Activated CD4-positive, alpha-beta T cell treated with anti-CD3 and anti-CD28 coated beads, Interleukin-2, amount 10 ng/mL, durations not matched to agents 7 days and 5 days (primary cell): ENCODE measurements at places on chromosomes 3 and 15. TPM values are rescaled to one million over a fixed set of nuclear protein-coding genes. Genes with fewer than 3 reads are reported as not detected.

GRCh38 chr15:73631915-73632669 lies 1.1 kb downstream of the NPTN start:
- H3K27me3 ChIP-seq = peaks cover 19% of the 10 kb centered on the region
- H3K4me3 ChIP-seq = peak overlapping the region; percentile 86
- peaks cover 46% of the 10 kb centered on the region for H3K4me1 ChIP-seq

DNA sequence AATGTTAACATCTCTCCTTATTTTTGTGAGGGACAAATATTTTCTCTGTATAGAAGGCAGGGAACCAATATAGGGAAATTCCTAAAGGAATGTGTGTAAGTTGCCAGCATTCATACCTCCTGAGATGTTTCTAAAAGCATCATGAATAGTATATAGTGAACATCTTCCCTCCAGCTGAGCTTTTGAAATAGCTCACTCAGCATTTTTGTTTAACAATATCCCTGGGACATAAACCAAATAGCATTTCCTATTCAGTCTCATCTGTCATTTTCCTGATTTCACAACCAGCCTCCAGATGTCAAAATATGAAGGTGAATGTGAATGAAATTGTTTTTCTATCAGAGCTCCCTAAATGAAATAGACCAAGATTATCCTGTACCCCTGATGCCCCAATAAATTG lies 137.2 kb downstream of the PPM1L start:
- H3K27me3 ChIP-seq = no peaks in the 10 kb centered on the region
- H3K36me3 ChIP-seq = no peaks in the 10 kb centered on the region
- H3K27ac ChIP-seq = no peak overlapping the region
- H3K4me1 ChIP-seq = no peaks in the 10 kb centered on the region
- DNase-seq = no peak

- no peak for DNase-seq
- no peaks in the 10 kb centered on the region for H3K36me3 ChIP-seq
- H3K27ac ChIP-seq = no peak overlapping the region
- no peak overlapping the region for H3K4me3 ChIP-seq
- no peaks in the 10 kb centered on the region for H3K27me3 ChIP-seq
- H3K4me1 ChIP-seq = no peaks in the 10 kb centered on the region
Measured at GRCh38 chr3:178233371-178234071, 302.7 kb upstream of the KCNMB2 start.

GRCh38 chr3:26280517-26280916 lies 342.1 kb upstream of the LRRC3B start:
- H3K4me3 ChIP-seq = no peak overlapping the region
- H3K36me3 ChIP-seq = no peaks in the 10 kb centered on the region
- no peak for DNase-seq

DNA sequence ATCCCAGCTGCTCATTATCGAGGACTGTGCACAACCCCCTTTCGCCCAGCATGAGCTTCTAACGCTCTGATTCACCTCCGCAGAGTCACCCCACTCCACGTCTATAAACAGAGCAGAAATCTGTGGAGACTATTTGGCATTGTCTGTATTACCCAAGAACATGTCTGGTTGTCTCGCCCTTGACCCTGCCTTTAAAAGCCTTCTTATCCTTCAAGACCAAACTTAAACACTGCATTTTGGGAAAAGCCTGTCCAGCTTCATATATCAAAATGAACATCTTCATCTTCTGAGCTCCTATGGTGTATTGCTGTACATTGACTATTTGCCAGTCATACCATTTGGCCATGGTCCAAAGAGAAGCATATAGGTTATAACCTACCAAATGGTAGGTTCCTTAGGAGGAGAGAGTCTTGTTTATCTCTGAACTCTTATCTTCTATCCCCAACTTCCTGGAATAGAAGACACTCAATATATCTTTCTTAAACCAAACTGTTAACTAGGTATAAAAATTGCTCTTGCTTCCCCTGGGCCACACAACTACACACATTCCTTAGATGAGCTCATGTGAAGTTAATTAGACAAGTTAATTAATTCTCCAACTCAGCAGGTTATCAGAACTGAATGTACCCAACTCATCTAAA lies 90.1 kb downstream of the FBN1 start:
- H3K4me1 ChIP-seq = no peaks in the 10 kb centered on the region
- no peaks in the 10 kb centered on the region for H3K36me3 ChIP-seq
- H3K4me3 ChIP-seq = no peak overlapping the region
- DNase-seq = no peak
- H3K27ac ChIP-seq = no peak overlapping the region
- peaks cover 10% of the 10 kb centered on the region for H3K27me3 ChIP-seq

RASGRF1 gene
- not detected for total RNA-seq
